ENCODE measurements at places on chromosomes 16 and 17.
A peak's percentile ranks its signal among the peaks of the same experiment; 100 is the strongest.

DNA sequence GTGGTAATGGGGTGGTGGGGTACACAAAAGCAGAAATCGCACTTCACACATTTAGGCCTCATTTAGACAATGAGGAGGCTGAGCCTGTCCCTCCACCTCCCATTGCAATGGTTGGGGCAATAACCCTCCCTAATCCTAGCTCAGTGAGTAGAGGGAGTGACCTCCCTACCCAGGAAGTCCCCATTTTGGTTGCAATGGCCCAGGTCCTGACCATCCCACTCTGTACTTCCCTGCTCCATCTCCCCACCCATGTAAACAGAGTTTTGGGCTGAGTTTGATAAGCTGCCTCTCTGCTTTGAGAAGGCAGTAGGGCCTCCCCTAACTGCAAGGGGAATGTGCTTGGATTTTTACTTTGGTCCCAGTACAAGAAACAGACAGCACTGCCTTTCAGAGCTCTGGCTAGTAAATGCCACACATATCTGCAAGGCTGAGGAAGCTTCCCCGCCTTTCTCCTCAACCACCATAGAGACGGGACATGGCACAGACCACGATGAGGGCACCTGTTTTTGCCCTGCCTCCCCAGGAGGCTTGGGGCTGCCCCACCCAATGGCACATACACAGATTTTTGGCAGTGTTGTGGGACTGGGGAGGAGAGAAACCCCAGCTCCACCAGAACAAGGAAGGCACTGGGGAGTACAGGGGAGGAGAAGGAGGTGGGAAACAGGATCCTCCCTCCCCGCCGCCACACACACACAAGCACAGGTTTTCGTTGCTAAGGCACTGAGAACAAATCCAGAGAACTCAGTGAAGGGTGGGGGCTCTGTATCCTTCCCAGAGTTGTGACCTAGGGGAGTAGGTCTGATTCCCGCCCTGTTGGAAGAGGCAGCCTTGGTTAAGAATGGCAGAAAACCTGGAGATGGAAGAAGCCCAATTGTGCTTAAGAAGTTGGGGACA is 7.3 kb downstream of the VAT1 start:
- no peak for DNase-seq

- no peak for DNase-seq
Measured at GRCh38 chr16:11325404-11326083, 19.7 kb upstream of the RMI2 start.

DNA sequence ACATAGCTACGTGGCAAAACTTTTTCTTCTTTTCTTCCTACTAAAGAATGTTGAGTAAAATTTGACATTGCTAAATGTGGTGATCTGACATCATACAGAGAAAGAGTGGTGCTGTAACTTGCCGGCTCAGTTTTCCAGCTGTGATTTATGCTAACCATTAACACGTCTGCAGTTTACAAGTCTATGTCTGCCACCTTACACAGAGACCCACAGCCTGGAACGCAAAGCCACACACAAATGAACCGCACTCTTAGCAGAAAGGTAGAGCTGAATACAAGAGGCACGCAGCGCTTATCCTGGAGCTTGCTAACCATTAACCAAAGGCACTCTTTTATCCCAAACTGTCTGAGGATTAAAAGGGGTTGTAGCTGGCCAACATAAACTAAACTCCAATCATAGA is 31.9 kb downstream of the CACNG1 start:
- no peak for DNase-seq

- DNase-seq: no peak
Measured at GRCh38 chr16:71895679-71896365, 491 bp downstream of the IST1 start.

GRCh38 chr17:630801-631200 is 83.8 kb downstream of the VPS53 start:
- DNase-seq: no peak

DNA sequence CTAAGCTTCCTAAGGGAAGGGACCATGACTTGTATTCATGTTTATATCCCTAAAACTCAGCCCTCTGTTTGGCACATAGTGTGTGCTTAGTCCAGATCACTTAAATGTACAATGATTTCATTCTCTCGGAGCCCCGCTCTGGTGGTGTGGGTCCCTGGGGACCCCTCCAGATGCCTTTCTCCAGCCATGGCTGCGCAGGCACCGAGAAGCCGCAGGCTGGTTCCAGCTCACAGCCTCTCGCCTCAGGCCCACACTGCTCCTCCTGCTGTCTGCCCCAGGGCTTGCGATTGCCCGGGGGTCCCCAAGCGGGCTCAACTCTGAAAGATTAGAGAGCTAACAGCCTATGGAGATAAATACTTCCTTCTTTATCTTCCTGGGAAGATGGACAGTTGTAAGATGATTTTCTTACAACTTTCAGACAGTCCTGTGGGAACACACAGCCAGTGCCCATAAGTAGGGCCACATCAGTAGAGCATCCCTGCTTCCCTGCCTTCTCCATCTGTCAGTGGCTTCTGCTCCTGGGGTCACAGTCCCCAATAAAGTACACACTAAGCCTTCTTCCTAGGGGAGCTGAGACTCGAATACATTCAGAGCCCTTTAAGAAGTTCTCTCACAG is 66.2 kb downstream of the CENPV start:
- no peak for DNase-seq

DNA sequence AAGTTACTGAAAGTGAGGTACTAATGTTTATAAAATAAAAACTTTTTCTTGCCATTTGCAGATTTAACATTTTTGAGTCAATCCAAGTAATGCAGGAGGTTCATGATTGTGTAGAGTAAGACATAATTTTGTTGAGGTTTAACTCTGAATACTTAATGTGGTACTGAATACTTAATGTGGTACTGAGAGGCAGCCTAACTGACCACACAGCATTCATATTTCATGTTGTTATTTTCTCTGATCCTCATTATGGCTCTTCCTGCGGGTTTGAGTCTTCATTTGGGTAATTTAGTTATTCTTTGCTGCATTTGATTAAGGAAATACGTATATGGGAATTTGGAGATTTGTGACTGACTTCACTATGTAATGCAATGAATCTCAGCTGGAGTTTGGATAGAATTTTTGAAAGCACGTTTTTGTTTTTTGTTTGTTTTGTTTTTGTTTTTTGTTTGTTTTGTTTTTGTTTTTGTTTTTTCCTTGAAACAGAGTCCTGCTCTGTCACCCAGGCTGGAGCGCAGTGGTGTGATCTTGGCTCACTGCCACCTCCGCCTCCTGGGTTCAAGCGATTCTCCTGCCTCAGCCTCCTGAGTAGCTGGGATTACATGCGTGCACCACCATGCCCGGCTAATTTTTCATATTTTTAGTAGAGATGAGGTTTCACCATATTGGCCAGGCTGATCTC is 3.8 kb downstream of the SF3B3 start:
- no peak for DNase-seq

DNA sequence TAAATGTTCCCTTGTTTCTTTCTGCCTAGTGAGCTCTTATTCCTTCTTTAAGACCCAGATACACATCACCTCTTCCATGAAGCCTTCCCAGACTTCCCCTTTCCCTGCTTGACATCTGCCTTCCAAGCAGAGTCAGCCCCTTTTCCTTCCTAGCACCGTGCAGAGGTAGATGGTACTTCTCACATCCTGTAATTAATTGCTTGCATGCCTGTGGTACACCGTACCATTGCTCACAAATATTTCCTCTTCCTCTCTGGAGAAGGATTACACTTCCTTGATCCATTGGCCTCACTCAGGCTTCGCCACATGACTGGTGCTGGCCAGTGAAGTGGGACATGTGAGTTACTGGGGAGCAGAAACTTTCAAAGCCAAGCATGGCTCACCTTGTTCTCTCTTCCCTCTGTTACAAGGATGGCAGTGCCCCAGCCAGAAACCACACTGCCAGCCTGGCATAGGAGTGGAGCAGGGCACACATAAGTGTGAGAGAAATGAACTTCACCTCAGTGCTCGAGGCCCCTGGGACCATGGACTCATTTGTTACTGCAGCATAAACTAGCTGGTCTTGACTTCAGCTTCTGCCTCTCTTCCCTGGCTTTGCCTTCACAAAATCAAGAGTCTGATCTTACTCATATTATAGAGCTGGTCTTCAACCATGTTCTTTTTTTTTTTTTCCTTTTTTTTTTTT is 44.0 kb downstream of the SOST start:
- DNase-seq: no peak

DNA sequence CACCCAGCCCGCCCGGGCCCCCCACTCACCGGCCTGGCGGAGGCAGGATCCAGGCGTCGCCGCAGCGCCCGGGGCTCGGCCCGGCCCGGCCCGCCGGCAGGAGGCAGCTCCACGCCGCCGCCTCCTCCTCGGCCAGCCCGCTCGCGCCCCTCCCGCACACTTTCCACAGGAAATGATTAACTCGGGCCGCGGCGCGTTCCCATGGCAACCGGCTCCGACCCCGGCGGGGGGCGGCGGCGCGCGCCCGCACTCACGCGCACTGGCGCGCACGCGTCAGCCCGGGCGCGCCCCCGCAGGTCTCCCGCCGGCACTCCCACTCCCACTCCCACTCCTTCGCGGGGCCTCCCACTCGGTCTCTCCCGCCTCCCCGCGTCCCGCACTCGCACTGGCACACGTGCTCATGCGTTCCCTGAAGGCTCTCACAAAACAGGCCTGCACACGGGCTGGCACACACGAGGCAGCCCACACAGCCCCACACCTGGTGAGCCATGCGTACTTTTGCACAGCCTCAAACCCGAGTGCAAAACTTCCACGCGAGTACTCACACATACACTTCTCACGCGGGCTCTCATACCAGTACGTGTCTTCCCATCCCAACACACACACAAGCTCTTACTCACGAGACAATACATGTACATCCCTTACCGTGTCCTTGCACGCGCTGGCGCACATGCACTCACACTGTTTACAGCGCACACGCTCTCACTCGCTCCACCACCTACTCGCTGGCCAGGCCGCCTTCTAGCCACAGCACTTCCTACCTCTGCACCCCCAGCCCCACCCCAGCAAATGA is at the start of gene KIFC3:
TSS of gene KIFC3 (minus strand) at position 151 of the 793 bp plus-strand sequence. CDS start 4,248 bp downstream, outside the sequence.
- no peak for DNase-seq

- no peak for DNase-seq
Measured at GRCh38 chr17:57545731-57546342, 199.3 kb downstream of the CCDC182 start.

DNA sequence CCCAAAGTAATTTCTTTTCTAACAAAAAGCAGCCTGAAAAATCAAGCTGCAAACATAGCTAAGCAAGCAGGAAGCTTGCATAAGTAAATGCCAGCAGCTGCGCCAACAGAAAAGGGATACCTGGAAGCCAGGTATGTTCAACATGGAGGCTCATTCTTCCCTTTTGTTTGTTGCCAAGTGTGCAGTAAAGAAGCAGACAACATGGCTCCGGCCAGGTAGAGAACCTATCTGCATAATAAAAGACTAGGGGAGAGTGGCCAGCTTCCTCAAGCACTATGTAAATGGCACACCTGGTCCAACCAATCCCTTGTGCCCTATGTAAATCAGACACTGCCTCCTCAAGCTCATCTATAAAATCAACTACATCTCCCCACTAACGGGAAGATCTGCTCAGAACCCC is 1407.0 kb downstream of the CDH11 start:
- DNase-seq: no peak

DNA sequence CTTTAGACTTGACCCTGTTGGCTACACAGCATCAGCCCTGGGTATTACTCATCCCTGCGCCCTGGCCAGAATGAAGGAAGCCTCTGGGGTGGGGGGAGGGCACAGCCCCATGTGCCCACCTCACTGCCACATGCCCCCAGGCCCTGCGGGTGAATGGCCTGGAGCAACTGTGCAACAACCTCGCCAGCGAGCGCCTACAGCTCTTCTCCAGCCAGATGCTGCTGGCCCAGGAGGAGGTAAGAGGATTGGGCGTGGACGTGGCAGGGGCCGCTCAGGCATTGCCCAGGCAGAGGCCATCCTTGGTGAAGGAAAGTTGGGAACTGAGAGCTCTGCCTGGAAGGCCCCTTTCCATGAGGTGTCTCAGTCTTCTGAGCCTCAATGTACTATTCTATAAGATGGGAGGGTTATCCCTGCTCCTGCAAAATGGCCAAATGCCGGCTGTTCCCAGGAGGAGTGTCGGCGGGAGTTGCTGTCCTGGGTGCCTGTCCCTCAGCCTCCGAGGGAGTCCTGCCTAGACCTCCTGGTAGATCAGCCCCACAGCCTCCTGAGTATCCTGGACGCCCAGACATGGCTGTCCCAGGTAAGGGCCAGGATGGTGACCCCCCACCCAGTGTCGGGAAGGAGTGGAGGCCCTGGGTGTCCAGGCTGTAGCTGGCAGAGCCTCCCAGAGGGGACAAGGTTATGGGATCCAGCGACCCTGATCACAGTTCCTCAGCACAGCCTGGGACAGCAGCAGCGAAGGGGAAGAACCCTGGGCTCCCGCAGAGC is 8.9 kb downstream of the MYO15B start:
- no peak for DNase-seq

DNA sequence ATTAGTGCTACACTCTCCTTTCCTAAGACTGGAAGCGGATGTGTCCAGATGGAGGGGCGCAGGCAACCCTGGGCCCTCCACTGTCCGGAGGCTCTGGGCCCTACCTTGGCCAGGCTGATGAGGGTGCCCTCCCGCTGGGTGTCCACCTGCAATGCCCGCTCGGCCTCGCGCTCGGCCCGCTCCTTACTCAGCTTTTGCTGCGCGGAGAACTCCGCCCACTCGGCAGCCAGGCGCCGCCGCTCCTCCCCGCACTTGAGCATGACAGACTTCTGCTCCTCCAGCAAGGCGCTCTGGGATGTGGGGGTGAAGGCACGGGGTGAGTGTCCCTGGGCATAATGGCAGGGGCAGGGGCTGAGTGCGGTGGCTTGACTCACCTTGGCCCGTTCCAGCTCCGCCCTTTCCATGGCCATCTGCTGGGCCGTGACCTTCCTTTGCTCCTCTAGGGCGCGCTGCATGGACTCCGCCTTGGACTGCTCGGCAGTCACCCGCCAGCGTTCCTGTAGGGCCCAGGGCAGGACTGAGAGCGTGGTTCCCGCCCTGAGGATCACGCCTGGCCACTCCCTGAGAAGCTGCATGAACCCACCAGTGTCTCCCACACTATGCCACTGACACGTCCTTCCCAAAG is 10.1 kb upstream of the MRPL38 start:
- DNase-seq: no peak

DNA sequence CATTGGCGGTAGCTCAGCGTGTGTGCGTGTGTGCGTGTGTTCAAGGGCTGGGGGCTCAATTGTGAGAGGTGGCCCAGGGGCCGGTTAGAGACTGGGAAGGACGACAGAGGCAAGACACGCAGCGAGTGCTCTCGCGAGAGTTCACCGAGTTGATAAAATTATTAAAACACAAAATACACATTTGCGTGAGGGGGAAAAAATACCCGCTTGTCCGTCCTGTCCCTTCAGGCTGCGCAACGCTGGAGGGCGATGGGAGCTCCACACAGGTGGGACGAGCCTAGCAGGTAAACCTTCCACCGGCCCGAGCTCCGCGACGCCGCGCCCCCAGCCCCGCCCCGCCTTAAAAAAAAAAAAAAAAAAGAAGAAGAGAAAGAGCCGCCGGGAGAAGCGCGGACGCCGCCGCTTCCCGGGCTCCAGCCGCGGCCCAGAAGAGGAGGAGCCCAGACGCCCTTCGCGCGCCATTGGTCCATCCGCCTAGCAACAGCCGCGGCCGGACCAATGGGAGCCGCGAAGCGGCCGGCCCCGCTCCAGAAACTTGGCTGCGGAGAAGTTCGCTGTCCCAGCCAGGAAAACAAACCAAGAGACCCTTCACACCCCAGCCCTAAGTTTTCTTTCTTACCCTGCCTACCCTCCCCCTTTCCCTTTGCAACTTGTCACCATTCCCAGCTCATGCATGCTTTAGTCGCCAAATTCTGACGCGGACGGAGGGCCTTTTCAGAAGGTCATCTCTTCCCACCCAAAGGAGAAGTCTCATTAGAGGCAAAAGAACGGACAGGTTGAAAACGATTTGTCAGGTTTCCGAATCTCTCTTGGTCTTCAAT is 169.9 kb upstream of the MAF start:
- peak; percentile 13 for DNase-seq

All from cerebellar nuclear complex (tissue), 1 donor.